Cerebellar nuclear complex (tissue), 1 donor: ENCODE measurements at places on chromosomes 2 and 18.

DNA sequence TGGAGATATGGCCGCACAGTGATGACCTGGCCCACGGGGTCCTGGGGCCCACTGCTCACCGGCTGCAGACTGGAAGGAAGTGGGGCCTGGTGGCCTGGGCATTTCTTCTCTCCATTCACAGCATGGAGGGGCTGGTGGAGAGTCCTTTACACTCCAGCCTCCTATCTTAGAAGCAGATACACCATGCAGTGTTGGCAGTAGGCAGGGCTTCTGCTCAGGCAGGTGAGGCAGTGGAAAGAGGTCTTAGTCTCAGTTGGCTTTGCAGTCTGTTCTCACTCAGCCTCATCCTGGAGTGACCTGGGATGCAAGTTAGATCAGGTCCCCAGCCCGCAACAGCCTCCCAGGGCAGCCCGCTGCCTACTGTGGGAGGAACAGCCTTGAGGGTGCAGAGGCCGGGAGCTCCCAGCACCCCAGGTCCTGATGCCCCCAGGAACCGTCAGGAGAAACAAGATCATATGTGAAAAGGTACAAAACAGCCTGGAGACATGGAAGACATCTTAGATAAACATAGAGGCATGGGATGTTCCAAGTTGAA is 45.8 kb upstream of the OTOS start:
- DNase-seq = no peak

DNA sequence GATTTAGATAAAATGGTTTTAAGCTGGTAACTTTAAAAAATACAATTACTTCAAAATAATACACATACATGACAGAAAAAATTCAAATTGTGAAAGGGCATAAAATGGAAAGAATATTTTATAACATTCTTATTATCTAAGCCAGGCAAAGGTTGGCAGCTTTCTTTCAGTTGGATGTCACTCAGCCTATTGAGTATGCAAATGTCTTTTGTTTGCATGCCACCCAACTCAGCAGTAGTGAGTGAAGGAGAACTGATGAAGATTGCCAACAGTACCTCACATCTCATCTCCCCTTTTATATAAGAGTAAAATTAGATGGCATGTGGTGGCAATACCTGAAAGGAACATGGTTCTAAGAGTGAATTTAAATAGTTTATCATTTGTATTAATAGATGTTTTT is 24.8 kb downstream of the BMPR2 start:
- no peak for DNase-seq

- DNase-seq = no peak
Observed at GRCh38 chr2:238285653-238286082, 2.7 kb downstream of the PER2 start.

- peak; percentile 67 for DNase-seq
Observed at GRCh38 chr18:8912348-8913326, 189.9 kb upstream of the NDUFV2 start.

GRCh38 chr2:38603402-38604290 is 918 bp upstream of the HNRNPLL start:
- DNase-seq = no peak

DNA sequence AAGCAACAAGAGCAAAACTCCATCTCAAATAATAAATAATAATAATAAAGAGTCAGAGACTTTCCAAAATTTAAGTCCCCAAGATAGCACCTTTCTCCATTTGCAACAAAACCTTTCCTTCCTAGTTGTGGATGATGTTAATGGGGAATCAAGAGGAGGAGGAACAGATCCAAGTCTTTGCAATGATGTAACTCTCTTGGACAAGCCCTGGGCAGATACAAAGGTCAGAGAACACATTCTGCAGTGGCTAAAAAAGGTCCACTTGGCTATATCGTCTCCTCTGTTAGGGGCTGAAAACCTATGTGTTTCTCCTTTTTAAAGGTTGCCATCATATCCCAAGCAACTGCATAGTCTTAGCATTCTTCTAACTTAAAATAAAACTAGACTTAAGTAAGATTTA is 151.1 kb downstream of the TMEM163 start:
- no peak for DNase-seq

DNA sequence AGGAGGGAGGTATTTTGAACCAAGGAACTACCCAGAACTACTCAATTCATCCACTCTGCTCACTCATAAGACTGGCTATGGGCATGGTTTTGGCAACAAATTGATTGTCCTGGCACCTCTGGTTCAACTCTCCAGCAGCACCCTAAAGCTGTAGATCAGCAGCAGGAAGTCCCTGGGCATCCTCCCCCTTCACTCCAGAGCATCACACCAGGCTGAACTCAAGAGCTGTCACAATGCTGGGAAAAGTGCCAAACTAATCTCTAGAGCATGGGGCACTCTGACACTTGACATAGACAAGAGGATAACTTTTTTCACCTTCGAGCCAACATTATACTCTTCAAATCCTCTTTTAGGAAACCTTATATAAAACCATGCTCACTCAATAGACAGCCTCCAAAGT is 154.1 kb upstream of the RBBP8 start:
- DNase-seq = no peak

DNA sequence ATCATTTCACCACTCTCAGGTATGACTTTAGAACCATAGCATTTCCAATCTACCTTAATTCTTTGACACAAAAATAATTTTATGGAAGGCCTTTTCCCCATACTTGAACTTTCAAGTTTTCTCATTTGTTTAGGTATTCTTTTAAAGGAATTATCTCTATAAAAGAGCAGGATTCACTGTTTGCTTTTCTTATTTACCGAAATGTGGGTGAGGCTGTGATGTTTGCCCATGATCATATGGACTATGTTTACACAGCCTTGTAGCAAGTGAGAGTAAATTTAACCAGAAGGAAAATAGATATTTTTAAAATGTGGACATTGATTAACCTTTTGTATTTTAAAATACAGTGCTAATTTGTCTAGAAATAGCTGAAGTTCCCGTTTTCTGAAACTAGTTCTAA is 26.3 kb downstream of the CAB39 start:
- DNase-seq = no peak

DNA sequence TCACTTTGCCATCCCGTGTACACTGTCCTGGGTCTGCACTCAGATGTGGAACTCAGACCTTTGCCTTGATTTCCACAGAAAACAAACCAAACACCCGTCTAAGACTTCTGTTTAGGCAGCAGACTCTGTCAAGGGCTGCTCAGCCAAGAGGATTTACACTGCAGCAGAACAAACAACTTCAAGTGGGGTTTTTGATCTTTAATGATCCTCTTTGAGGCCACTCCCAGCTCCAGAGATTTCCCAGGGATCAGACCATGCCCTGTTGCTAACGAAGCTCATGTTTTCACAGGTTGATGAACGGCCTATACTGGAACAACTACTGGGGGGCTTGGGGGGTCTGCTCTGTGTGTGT is 52.5 kb upstream of the LGALSL start:
- DNase-seq = no peak

DNA sequence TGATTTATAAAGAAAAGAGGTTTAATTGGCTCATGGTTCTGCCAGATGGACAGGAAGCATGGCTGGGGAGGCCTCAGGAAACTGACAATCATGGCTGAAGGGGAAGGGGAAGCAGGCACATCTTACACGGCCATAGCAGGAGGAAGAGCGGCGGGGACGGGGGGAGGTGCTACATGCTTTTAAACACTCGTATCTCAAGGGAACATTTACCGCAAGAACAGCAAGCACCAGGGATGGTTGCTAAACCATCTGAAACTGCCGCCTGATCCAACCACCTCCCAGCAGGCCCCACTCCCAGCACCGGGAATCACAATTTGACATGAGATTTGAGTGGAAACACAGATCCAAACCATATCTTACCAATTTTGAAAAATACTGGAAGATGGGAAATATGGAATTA is 362.8 kb downstream of the FBXO15 start:
- DNase-seq = no peak

DNA sequence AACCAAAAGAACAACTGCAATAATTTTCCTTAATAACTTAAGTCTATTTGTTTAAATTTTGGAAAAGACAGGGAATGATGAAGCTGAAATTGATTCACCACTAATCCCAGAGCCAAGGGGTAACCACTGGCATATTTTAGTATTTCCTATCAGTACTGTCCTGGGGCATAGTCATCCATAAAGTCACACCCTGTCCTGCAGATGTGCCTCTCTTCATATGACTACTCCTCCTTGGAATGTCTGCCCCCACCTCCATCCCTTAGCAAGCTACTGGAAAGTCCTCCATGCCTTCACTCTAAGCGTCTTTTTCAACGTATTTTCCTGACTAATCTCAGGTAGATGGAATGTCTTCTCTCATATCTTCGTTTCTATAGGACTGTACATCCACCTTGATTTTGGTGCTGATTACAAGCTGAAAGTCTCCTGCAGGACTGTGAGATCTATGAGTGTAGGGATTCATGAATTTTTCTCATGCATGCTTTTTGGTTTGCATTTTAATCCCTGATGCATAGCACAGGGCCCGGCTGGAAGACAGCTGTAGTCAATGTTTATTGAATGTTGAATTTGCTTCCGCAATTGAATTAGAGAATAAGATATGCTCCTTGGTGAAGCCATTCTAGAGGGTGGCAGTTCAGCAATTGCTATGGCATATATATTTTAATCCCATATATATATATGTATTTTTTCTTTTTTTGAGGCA is 85.6 kb downstream of the MOGAT1 start:
- no peak for DNase-seq

DNA sequence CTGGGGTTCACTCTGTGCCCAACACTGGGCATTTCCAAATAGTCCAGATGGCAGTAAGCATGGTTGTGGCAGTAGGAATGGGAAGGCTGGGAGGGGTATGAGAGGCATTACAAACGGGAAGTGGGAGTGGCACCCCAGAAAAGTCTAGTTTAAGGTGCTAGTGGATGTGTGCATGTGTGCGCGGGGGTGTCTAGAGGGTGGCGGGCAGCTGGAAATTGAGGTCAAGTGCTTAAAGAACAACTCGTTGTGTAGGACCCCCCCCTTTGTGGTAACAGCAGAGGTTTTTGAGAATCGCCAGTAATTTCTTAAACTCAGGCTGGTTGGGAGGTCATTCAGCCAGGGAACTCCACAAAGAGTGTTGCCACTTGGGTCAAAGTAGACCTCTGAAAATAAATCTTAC is 69.9 kb downstream of the RHBDD1 start:
- no peak for DNase-seq

- no peak for DNase-seq
Observed at GRCh38 chr18:27712066-27712465, 464.9 kb downstream of the CDH2 start.

DNA sequence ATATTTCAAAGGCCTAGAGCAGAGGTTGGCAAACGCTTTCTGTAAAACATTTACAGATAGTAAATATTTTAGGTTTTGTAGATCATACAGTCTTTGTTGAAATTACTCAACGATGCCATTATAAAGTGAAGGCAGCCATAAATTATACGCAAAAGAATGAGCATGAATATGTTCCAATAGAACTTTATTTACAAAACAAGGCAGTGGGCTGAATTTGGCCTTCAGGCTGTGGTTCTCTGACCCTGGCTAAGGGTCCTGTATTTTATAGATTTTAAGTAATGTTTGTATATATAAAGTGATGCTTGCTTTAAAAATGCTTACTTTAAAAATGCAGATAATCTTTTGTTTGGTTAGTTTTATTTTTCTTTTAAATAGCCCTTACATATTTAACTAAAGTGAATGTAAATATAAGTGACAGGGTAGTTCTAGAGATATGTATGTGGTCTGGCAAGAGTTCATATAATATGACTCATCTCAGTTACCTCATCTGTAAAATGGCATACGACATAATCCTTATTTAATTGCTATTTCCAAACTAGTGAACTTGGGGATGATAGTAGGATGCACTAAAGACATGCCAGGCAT is 51.7 kb upstream of the ATP5MC3 start:
- DNase-seq = no peak

GRCh38 chr2:168320267-168320666 is 72.9 kb upstream of the STK39 start:
- no peak for DNase-seq

- no peak for DNase-seq
Observed at GRCh38 chr2:103464831-103465230, 703.0 kb downstream of the TMEM182 start.

DNA sequence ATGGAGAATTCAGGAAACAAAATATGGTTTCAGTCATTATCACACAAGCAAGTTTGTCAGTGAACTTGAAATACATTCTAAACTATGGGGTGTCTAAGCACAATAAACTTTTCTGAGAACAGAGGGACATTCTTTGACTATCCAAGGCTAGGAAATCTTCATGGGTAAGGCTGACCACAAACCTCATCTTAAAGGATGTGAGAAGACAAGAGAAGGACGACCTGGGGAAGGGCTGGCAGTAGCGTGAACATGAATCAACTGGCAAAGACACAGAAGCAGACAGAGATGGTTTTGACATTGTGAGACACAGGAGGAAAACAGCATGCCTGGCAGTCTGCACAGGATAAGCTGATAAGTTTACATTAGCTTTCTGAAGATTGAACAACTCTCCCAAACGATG is 752.4 kb upstream of the SLC8A1 start:
- no peak for DNase-seq

DNA sequence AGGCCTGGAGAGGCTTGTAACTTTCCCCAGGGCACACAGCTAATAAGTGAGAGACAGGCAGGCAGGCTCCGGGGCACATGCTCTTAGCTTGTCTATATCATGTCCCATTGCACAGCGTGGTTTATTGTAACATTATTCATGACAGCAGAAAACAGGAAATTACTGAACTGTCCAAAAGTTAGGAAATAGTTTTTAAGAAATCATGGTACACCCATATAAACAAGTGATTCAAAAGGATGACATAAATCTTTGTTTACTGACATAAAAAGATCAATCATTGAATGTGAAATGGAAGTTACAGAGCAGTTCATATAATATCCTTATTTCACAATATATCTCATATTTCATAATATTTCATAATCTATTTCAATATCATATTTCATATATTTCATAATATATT is 34.3 kb upstream of the TXNDC2 start:
- DNase-seq = no peak

GRCh38 chr18:43870626-43871025 is 593.3 kb upstream of the SYT4 start:
- DNase-seq = no peak

- DNase-seq = no peak
Observed at GRCh38 chr2:159051661-159052060, 83.2 kb downstream of the TANC1 start.

DNA sequence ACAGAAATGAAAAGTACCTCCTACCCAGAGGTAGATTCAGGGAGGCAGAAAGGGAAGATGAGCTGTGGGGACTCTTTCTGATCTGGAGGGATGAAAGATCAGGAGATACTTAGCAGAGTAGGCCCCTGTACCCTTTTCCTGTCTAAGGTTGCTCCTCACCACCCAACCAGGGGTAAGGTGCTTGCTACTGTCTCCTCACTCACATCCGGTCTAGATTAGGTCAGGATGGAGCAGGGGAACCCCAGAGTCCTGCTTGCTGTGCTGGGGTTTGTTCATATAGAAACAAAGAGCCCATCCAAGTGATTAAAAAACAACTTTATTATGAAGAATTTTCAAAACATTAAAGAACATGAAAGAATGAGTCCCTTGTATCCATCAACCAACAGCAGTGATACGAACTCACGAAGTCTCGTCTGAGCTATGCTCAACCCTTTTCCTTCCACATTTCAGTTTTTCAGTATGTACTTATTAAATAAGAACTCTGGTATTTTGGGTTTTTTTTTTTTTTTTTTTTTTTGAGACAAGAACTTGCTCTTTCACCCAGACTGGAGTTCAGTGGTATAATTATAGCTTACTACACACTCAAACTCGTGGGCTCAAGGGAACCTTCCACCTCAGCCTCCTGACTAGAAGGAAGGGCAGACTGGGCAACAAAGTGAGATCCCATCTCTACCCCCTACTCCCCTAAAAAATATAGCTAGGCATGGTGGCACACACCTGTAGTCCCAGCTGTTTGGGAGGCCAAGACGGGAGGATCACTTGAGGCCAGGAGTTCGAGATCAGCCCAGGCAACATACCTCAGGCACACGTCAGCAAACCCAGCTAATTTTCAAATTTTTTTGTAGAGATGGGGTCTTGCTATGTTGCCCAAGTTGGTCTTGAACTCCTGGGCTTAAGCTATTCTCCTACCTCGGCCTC is 28.5 kb upstream of the MCFD2 start:
- DNase-seq = no peak
